ENCODE measurements at places on chromosomes 6 and 20.

- no peak for DNase-seq
These were observed 4.2 kb upstream of the IRF4 start for GRCh38 chr6:387293-387741.

DNA sequence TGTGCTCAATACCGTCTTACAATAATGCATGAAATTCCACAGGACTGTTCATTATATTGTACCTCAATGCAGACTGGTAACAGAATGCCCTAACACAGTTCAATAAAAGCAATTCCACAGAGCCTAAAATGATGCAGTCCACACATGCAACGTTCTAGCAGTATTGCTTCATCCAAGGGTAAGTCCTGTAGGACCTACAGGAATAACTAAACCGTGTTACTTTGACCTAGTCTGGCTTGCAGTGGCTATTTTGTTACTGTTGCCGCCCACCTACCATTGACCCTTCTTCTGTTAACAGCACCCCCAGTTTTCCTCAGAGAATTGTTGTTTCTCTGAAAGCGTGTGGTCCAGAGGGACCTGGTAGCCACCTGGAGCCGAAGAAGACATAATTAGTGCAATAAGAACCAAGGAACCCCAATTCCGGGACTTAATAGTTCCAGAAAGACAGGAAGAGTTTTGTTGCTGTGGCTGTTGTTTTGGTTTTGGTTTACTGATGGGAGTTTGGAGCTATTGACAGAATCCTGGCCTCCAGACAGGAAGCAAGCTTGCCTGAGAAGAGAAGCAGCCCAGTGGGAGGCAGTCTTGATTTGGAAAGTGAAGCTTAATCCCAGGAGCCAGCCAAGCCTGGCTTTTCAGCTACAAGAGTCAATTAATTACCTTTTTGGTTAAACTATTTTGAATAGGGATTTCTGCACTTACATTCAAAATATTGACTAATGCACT lies 91.3 kb downstream of the FRK start:
- DNase-seq, result no peak

DNA sequence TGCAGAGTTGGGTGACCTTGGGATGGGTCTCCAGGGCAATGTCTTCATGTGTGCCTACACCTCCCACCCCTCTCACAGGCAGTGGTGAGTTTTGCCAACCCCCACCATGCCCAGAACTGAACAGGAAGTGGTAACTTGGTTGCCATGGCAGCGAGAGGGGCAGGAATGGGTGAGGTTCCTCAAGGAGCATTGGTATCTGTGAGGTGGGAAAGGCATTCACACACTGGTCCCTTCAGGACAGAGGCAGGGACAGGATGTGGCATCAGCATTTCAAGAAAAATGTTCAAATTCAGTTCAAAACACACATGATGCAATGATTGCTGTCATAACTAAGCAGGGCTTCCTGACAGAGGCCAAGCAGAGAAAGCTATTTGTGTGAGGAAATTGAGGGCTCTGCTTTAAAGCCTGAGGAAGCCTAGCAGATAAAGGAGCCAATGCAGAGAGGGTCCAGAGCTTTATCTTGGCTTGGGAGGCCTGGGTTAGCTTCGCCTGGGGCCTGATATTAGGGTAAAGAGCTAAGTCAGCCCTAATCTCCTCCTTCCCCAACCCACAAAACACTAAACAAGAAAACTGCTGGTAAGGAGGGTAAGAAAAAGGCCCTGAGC lies 551 bp downstream of the TREML2 start:
- peak; percentile 83 for DNase-seq

DNA sequence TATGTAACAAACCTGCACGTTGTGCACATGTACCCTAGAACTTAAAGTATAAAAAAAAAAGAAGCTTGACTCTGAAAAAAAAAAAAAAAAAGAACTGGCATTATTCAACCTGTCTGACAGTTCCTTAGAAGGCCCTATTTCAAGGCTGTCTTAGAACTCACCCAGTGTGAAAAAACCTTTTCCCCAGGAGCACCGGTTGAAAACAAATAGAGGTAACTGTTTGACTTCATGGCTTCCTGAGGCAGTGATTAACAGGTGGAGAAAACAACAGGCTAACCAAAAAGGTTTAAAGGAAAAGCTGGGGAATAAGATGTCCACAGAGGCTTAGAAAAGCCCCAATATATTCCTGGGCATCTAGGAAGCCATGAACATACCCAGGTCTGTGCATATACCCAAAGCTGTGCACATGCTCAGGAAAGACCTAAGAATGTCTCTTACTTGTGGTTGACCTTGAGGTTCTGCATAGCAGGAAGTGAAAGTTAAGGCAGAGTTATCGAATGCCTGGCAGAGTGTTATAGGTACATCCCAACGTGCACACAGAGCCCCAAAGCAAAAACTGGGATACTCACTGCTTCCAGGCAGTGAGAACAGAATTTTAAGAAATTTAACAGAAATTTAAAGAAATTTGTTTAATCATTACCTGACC lies 7.0 kb downstream of the UQCC1 start:
- peak; percentile 24 for DNase-seq

DNA sequence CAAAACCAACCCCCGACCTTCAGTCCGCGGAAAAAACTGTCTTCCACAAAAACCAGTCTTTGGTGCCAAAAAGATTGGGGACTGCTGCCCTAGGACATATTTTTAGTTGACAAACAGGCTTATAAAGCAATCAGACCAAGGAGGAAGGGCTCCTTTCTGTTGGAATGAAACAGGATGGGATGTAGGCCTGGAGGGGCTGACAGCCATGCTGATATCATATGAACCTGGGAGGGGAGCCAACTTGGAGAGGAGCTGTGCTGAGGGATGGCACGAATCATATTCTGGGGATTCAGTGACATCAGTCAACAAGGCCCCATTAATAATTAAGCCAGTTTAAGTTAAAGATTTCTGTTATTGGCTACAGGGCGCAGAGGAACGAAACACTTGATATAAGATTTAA lies 225.4 kb upstream of the TSHZ2 start:
- DNase-seq, result no peak

DNA sequence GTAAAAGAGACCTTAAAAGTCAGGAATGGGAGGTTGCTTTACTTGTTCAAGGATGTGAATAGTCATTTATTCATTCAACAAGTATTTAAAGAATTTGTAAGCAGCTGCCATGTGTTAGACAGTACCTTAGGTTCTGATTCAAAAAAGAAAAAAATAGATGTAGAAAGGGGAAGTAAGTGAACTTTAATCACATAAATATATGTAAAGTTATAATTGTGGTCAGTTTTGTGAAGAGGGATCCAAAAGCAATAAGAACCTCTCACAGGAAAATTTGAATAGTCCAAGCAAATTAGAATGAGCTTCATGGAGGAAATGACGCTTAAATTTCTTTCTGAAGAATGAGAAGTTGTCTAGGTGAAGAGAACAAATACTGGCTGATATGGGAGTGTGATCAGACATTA lies 596.1 kb upstream of the CITED2 start:
- DNase-seq, result no peak

- DNase-seq, result no peak
These were observed 115.6 kb upstream of the PTPN1 start for GRCh38 chr20:50394569-50394968.

DNA sequence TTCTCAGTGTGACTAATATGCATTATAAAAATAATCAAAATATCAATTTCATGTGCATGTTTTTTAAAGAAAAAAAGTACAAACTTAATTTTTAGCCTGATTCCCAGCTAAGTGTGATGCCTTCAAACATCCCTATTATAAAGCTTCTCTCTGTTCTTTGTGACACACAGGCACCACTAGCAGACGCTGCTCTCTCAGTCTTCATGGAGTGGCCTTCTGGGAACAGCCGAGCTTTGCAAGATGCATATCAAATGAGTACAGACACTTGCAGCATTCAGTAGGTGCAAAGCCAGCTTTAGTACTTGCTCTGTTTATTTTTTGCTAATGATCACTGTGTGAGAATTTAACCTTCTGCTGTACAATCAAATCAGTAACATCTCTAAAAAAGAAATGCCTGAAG lies 340.0 kb downstream of the ADGRB3 start:
- DNase-seq, result no peak

DNA sequence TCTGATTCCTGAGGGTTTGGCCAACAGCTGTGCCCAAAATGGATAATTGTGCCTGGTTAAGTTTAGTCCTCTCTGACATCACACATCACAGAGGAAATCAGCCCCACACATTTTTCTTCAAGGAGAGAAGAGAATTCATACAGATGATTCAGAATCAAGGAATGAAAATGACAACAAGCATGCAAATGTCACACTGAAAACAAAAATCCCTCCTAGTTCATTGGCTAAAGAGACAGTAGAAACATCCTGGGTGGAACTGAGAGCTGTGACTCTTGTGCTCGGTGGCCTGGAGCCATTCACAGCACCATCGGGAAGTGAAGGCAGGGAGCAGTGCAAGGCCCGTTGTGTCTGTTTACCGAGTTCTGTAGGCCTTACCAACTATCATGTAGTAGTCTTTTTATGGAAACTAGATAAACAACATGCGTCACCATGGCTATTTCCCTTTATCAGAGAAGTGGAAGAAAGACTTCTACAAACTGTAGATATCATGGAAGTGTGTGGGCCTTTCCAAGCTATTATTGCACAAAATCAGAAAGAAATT lies 81.7 kb upstream of the TENT5A start:
- DNase-seq, result no peak

DNA sequence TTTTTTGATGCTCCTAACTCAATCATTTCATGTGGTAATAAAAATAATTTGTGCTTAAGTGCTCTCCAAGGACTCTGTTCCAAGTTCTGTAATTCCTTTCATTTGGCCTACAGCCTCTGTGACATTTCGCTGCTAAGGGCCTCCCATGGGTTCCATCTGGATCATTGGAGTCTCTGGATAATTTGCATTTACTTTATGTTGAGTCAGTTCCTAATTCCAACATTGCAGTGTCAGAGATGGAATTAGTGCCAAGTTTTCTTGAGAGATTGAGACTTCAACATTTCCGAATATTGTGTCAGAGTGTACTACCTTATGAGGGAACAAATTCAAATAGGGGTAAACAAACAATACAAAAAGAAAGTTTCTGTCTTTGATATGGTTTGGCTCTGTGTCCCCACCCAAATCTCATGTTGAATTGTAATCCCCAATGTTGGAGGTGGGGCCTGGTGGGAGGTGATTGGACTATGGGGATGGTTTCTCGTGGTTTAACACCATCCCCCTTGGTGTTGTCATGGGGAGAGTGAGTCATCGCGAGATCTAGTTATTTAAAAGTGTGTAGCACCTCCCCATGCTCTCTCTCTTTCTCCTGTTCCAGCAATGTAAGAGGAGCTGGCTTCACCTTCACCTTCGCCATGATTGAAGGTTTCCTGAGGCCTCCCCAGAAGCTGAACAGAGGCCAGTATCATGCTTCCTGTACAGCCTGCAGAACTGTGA lies 244.1 kb upstream of the TBX18 start:
- no peak for DNase-seq

Measured in CD4-positive, alpha-beta T cell treated with Interleukin-17A for 1 hour (primary cell).